Epithelial cell of alveolus of lung (primary cell): ENCODE measurements at places on chromosomes 3 and 15. TPM values are rescaled to one million over a fixed set of nuclear protein-coding genes. Genes with fewer than 3 reads are reported as not detected.

CLEC3B gene
- 0.52 and 1.7 TPM in 2 replicates for total RNA-seq

ESYT3 gene
- under 0.01 TPM in 1 of 2 replicates, not detected in the other for total RNA-seq

CPN2 gene
- total RNA-seq, result not detected in 2 replicates

EXD1 gene
- not detected in 2 replicates for total RNA-seq
